CD8-positive, alpha-beta memory T cell (primary cell): ENCODE measurements at places on chromosomes 3 and 15.

GRCh38 chr15:33119273-33119672 lies 75.2 kb downstream of the FMN1 start:
- no peak for DNase-seq

- DNase-seq, result no peak
Observed at GRCh38 chr3:172216911-172217310, 177.5 kb downstream of the FNDC3B start.

- no peak for DNase-seq
Observed at GRCh38 chr3:130707902-130708601, 38.6 kb downstream of the PIK3R4 start.

DNA sequence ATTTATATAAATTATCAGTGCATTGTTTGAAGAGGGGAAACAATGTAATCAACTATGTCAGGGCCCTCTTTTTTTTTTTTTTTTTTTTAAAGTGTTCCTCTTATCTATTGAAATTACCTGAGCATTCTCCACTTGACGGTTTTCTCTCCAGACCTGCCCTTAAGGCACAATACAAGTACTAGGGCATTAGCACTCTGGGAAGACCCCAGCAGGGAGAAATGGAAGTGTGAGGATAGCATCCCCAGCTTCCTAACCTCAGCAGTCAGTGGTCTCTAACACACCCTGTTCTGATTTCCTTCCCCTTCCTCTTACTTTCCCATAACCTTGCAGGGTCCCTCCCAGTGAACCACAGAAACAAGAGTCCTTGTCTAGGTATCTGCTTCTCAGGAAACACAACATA lies 458.3 kb upstream of the ARL6 start:
- no peak for DNase-seq

DNA sequence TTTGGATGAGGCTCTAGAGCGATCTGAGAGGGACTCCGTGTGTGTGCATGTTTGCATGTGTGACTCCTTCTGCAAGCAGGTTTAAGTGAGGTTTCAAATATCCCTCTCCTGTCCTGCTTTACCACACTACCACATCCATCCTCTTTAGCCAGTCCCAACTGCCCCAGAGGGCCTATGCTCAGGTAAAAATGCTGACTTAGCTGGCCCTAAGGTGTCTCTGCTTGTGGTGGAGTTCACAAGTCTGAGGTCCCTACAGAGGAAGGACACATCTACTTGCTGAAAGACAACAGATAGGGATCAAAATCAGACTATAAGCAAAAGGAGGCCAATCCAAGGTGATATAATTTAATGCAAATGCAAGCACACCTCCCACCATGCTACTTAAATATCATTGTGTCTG lies 87.2 kb downstream of the B3GNT5 start:
- no peak for DNase-seq

DNA sequence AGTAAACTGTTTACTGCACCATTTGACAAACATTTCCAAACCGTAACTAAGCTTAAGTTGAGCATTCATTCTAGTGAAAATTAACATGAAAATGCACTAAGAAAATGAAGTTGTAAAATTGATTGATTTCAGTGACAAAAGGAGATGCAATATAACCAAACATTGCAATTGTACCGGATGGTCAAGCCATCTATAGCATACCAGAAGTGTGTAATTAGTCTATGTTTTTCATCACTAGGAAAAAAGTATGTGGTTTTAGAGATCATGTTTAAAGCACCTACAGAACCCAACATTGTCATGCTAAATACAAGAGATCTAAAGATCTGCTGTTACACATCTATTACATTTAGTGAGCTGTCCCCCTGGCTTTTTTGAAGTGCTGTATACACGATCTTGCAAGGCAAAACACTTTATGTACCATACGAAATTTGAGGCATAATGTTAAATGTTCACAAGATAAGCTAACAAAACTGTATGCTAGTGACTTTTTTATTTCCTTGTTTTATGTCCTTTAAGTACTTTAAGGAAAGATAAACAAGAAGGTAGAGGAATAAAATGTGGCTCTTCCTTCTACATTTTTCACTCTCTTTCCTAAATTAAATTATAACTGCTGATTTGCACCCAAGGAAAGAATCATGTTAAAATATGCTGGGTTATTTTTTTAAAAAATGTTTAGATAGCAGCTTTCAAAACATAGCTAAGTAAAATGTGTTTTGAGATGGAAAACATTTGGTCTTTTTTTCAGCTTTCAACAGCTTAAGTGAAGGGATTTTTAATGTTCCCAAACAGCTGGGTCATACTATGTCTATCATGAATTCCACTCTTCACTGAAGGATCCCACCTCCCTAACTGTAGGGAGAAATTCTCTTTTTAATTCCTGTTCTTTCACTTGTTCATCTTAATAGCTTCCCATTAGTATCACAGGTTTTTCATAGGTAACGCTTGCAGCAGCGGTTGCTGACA lies 498.0 kb downstream of the MECOM start:
- no peak for DNase-seq

- DNase-seq, result no peak
Observed at GRCh38 chr15:69164807-69165636, 4.6 kb downstream of the GLCE start.

DNA sequence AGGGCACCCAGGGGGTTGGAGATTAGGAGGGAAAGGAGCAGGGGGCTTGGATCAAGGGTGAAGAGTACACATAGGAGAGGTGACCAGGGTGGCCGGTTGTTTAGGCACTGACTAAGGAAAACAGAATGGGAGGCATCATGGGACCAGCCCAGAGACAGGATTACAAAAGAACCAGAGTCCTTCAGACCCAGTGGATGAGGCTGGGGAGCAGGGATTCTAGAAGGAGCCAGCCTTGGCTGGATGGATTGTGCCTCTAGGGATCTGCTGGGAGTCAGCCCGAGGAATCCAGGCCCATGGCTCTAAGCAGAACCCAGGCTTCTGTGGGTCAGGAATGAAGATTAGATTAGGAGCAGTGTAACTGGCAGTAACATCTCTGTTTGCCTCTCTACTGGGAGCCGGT lies 98.6 kb downstream of the ARNT2 start:
- DNase-seq, result no peak
